ENCODE measurements at places on chromosomes 7 and 10.

GRCh38 chr10:84243759-84244158 is 1.1 kb upstream of the RGR start:
- no peaks in the 10 kb centered on the region for H3K36me3 ChIP-seq
- DNase-seq = no peak
- H3K4me3 ChIP-seq = no peak overlapping the region
- no peaks in the 10 kb centered on the region for H3K4me1 ChIP-seq

DNA sequence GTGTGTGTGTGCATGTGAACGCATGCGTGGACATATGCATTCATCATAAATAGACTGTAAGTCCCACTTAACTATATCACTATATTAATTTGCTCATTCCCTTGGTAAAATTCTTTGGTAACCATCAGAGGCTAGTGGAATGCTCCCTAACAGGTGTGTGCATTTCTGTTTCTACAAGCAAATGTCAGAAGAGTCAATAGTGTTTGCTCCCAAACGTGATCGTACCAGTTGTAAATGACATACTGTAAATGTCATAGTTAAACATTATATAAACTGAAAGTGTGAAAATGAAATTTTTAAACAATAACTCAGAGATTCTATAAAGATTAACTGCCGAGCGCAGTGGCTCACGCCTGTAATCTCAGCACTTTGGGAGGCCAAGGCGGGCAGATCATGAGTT is 94.6 kb downstream of the ANLN start:
- H3K4me1 ChIP-seq = peaks cover 3% of the 10 kb centered on the region
- no peak overlapping the region for H3K27ac ChIP-seq
- no peak overlapping the region for H3K4me3 ChIP-seq
- DNase-seq = no peak

DNA sequence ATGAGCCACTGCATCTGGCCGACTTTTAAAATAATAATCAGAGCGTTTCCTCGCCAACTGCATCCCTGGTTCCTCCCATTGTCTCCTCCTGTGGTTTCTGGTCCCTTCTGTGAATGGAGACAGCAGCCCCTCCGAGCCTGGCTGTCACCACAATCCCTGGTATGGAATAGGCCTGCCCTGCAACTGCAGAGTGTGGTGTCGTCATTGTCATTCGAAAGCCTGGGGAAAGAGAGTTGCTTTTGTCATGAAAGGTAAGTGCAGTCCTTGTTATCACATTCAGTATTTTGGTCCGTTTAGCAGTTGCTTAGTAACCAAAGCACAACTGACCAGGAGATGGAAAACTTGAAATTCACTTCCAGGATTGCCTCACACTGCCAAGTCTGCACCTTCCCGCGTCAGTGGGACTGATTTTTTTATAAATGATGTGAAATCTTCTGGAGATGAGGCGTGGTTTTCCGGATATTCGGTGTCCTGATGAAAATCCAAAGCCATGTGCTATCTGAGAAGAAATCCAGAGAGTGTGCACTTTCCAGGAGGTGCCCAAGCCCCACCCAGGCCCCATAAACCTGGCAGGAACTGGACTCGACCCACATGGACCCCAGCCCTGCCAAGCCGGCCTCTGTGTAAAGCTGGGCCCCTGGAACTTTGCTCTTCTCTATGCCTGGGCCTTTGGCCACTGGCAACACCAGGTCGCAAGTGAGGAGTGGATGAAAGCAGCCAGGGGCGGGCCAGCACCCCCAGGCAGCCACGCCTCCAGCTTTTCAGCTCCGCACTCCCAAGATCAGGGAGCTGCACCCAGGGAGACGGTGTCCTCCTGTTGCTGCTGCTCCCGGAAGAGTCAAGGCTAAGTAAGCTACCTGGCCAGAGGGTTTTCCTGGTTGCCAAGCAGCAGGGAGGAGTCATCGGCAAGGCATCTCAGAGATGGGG is 133.7 kb upstream of the SH2B2 start:
- no peaks in the 10 kb centered on the region for H3K4me1 ChIP-seq
- H3K4me3 ChIP-seq = no peak overlapping the region
- DNase-seq = no peak

DNA sequence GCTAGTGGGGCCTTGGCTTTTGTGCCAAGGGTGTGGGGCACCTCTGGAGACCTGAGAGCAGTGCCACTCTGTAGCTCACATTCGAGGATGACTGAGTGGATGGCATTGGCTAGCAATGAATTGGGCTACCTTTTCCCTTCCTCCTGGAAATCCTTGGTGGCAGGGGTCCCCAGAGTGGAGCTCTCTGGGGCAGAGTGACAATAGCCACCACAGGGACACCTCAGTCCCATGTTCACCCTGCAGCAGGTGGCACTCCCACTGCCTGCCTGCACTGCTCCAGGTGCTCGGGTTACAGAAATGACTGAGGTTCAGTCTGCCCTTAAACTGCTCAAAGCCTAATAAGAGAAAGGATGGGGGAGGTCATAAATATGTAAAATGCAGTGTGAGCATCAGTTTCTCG is 17.8 kb downstream of the BTBD16 start:
- no peaks in the 10 kb centered on the region for H3K36me3 ChIP-seq
- peaks cover 9% of the 10 kb centered on the region for H3K4me1 ChIP-seq
- no peak overlapping the region for H3K4me3 ChIP-seq
- H3K27ac ChIP-seq = no peak overlapping the region

DNA sequence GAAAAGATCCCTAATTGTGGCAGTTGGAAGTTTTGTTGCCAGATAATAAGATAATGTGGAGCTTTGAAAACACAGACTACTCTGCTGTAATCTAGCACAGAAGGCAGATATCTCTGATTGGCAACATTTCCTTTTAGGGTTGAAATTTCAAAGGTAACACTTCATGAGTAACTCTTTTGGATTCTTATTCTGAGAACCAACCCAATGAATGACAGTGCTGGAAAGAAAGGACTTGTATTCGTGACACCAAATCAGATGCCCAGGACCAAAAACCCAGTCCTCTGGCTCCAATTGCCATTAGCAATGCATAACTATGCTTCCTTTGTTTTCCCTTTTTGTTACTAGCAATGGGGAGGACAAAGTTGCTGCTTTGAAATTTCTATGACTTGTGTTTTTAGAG is 41.0 kb upstream of the ELMO1 start:
- peaks cover 6% of the 10 kb centered on the region for H3K36me3 ChIP-seq
- no peaks in the 10 kb centered on the region for H3K27me3 ChIP-seq
- H3K27ac ChIP-seq = no peak overlapping the region
- no peak overlapping the region for H3K4me3 ChIP-seq

- no peaks in the 10 kb centered on the region for H3K4me1 ChIP-seq
- no peaks in the 10 kb centered on the region for H3K36me3 ChIP-seq
- DNase-seq = no peak
Observed at GRCh38 chr7:42082144-42082543, 154.9 kb downstream of the GLI3 start.

DNA sequence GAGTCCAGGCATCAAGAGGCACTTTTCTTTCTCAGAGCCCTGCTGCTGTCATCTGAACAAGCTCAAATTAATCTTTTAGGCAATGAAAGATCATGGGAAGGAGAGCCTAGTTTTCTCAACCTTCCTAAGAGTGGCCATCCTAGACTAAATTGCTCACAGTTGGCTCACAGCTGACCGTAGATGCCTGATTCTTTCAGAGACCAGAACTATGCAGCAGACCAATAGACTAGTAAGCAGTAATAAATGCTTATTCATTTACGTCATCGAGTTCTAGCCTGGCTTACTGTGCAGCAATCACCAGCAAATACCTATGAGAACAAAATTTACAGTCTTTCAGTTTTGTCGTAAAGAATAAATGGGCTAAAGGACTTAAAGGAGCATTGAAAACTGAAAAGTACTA is 602.9 kb upstream of the GHITM start:
- no peak overlapping the region for H3K27ac ChIP-seq
- DNase-seq = no peak
- no peaks in the 10 kb centered on the region for H3K36me3 ChIP-seq
- no peak overlapping the region for H3K4me3 ChIP-seq

DNA sequence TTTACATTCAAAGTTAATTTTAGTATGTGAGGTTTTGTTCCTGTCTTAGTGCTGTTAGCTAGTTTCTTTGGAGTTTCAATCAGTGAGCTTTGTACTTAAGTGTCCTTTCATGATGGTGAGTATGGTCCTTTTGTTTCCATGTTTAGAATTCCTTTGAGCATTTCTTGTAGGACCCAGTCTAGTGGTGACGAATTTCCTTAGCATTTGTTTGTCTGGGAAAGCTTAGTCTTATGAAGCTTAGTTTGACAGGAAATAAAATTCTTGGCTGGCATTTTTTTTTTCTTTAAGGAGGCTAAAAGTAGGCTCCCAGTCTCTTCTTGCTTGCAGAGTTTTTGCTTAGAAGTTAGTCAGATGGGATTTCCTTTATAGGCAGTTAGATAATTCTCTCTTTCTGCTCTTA is 209.2 kb upstream of the SEMA3C start:
- no peak overlapping the region for H3K4me3 ChIP-seq
- H3K27ac ChIP-seq = no peak overlapping the region
- no peaks in the 10 kb centered on the region for H3K36me3 ChIP-seq
- H3K27me3 ChIP-seq = no peaks in the 10 kb centered on the region
- no peaks in the 10 kb centered on the region for H3K4me1 ChIP-seq

DNA sequence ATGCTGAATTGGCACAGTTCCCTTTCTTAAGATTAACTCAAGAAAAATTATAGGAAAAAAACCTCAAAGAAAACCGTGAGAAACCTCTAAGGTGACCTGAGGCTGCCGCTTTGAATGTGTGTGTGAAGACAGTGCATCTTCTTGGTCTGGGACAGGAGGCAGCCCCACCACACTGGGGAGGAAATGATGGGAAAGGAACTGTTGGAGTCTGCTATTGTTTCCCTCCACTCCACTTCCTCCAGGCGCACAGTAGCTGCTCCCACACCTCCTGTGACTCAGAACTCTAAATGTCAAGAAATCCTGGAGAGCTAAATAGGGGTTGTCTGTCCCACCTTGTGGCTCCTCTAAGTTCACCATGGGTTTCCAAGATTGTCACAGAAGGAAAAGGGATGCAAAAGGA is 179.4 kb downstream of the PDE1C start:
- no peaks in the 10 kb centered on the region for H3K36me3 ChIP-seq
- no peak for DNase-seq
- no peak overlapping the region for H3K27ac ChIP-seq
- no peaks in the 10 kb centered on the region for H3K27me3 ChIP-seq
- H3K4me1 ChIP-seq = no peaks in the 10 kb centered on the region

DNA sequence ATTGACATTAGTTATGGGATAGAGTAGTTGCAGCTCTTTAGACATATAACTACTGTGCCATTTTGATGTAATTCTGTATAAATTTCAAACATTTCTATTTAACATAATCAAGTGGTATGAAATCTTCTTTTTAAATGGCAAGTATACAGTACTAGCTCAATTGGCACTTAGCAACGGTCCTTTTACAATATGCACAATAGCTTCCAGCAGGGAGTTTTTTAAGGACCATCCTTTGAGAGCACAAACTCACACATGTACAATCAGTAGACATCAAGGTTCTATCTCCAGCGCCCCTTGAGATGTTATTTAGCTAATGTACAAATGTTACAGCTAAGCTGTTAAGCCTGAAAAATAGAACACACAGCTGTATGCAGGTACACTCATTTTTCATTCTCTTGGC is 480.7 kb downstream of the TFEC start:
- H3K4me1 ChIP-seq = no peaks in the 10 kb centered on the region
- no peak overlapping the region for H3K27ac ChIP-seq
- H3K36me3 ChIP-seq = no peaks in the 10 kb centered on the region

GRCh38 chr7:132906193-132906835 is 175.6 kb downstream of the CHCHD3 start:
- no peak for DNase-seq
- no peaks in the 10 kb centered on the region for H3K4me1 ChIP-seq
- H3K27me3 ChIP-seq = no peaks in the 10 kb centered on the region
- no peak overlapping the region for H3K4me3 ChIP-seq
- no peak overlapping the region for H3K27ac ChIP-seq

GRCh38 chr10:100183481-100183880 is 2.3 kb downstream of the ERLIN1 start:
- H3K36me3 ChIP-seq = peaks cover 36% of the 10 kb centered on the region
- DNase-seq = no peak
- H3K27ac ChIP-seq = no peak overlapping the region
- H3K27me3 ChIP-seq = no peaks in the 10 kb centered on the region
- H3K4me1 ChIP-seq = peaks cover 58% of the 10 kb centered on the region

DNA sequence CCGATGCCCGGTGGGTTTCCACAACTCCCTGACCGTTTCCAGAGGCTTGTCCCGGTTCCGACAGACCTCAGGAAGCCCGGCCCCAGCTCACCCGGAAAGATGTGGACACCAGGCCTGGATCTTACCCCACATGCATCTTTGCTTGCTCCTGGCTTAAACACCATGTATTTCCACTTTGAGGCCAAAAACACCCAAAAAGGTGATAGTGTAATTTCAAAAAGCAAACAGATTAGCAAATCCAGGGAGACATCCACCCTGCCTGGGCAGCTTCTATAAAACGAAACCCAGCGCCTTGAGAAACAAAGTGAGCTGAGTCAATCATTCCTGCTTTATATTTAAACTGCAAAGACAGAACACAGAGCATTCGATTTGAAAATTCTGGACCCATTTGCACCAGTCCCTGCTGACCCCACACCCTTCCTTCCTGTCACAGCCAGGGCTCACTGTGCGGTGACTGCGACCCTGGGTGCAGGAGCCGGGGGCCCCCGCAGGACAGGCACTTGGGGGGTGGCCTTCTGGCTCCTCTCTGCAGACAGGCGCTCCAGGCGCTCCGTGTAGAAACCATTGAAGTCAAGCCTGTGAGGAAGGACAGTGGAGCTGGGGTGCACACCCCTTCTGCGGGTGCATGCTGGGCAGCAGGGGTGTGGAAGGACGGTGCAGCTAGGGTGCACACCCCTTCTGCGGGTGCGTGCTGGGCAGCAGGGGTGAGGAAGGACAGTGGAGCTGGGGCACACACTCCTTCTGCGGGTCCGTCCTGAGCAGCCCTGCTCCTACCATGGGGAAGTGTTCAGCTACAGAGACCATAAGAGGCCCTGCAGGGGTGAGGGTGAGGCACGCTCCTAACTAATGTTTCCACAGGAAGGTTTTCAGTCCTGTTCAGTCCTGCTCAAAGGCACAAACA is 2.9 kb upstream of the ADAM8 start:
- peaks cover 23% of the 10 kb centered on the region for H3K36me3 ChIP-seq
- no peaks in the 10 kb centered on the region for H3K27me3 ChIP-seq
- H3K4me3 ChIP-seq = no peak overlapping the region
- peaks cover 34% of the 10 kb centered on the region for H3K4me1 ChIP-seq
- no peak for DNase-seq
- H3K27ac ChIP-seq = peak overlapping the region; percentile 50

DNA sequence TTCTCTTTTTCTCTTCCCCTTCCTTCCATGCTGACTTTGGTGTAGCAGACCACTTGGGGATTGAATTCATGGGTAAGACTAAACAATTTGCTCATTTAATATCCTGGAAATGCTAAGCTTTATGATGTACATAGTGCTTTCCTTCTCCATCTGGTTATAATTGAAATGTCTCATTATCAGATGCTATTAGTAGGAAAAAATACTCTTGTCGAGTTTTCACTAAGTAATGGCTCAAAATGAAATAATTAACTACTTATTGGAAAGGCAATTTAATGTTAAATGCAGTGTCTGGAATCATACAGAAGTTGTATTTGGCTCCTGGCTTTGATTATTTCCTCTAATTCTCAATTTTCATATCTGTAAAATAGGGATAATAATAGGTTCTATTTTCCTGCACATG is 990.4 kb downstream of the NRG3 start:
- H3K27me3 ChIP-seq = no peaks in the 10 kb centered on the region
- H3K36me3 ChIP-seq = no peaks in the 10 kb centered on the region
- no peak overlapping the region for H3K27ac ChIP-seq
- H3K4me1 ChIP-seq = no peaks in the 10 kb centered on the region
- no peak overlapping the region for H3K4me3 ChIP-seq
